Activated CD4-positive, alpha-beta memory T cell treated with anti-CD3 and anti-CD28 coated beads, Interleukin-2, amount 10 ng/mL, durations not matched to agents 7 days and 5 days (primary cell): ENCODE measurements at places on chromosomes 11 and 22. TPM values are rescaled to one million over a fixed set of nuclear protein-coding genes. Genes with fewer than 3 reads are reported as not detected.

The SLCO2B1 gene
- total RNA-seq: 0.30 TPM

GRCh38 chr11:105718641-105719040 lies 108.8 kb downstream of the GRIA4 start:
- H3K4me3 ChIP-seq: no peak overlapping the region
- DNase-seq: no peak
- H3K36me3 ChIP-seq: no peaks in the 10 kb centered on the region
- H3K27ac ChIP-seq: no peak overlapping the region

The CENPM gene
- total RNA-seq: 81.2 TPM

The OR4A16 gene
- total RNA-seq: not detected

GRCh38 chr22:44620129-44620840 lies 81.7 kb upstream of the PRR5 start:
- peaks cover 4% of the 10 kb centered on the region for H3K4me1 ChIP-seq
- H3K27ac ChIP-seq: no peak overlapping the region
- no peak overlapping the region for H3K4me3 ChIP-seq
- H3K27me3 ChIP-seq: peaks cover 2% of the 10 kb centered on the region
- no peaks in the 10 kb centered on the region for H3K36me3 ChIP-seq

DNA sequence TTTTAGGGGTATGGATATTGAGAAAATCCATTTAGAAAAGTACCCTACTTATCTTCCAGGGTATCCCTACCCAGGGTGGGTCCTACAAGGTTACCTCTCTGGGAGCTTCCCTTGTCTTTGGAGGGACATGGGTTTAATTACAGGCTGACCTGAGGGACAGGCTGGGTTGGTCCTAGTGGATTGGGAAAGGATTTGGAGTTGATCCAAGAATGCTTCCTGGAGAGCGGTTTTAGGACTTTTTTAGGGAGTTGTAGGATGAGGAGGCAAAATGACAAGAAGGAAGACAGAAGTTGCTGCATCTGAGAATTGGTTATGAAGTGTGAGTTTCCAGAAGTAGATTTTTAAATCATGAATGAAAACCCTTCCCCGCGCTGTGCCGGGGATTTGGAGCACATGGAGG lies 61.8 kb upstream of the CRTAM start:
- no peak overlapping the region for H3K4me3 ChIP-seq
- H3K36me3 ChIP-seq: peaks cover 3% of the 10 kb centered on the region
- H3K27ac ChIP-seq: no peak overlapping the region
- H3K4me1 ChIP-seq: peaks cover 4% of the 10 kb centered on the region
- DNase-seq: no peak
